ENCODE measurements at places on chromosomes 7 and 10.

DNA sequence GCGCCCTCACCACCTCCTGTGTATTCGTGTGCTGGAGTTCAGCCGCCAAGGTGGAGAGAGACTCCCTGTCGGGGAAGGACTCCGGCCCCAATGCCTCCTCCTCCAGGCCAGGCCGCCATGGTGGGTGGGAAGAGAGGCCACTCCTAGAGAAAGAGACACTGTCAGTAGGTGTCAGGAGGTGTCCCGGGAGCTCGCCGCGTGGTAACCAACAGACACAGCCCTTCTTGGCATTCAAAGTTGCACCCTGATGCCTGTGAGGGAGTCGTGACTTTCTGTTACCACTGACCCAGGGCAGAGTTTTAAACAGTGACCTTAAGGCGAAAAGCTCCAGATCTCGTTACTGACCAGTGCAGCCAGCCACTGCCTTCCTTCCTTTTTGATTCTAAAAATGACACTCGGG lies 155.2 kb downstream of the CUX1 start:
- no peak for DNase-seq

DNA sequence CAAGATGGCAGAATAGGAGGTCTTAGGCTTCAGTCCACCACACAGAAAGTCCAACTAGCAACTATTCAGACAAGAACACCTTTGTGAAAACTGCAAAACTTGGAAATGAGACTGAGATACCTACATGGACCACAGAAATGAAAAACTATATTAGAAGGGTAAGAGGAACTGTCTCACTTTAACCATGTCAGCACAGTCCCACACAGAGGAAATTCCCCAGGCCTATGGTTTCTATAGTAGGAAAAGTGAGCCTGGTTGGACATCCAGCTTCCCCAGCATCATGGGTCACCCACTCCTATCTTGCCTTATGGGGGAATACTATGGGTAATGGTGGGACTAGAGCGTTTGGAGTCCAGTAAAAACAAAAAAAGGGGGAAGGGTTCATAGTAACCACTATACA lies 38.8 kb upstream of the CDK6 start:
- no peak for DNase-seq

GRCh38 chr7:28984217-28984616 lies 26.1 kb upstream of the TRIL start:
- no peak for DNase-seq

- DNase-seq: no peak
Measured at GRCh38 chr7:54559401-54559800, 17.2 kb downstream of the VSTM2A start.

DNA sequence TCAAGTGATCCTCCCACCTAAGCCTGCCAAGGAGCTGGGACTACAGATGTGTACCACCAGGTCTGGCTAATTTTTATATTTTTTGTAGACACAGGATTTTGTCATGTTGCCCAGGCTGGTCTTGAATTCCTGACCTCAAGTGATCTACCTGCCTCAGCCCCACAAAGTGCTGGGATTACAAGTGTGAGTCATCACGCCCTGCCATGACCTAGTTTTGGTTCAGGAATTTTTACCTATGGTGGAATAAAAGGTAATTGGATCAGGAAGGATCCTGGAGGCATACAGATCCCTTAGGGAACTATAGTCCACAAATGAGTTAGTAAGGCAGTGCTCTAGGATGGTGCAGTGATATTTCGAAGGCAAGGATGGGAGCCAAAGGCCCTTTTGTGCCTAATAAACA lies 717.9 kb downstream of the PHTF2 start:
- DNase-seq: no peak

GRCh38 chr10:81843042-81843441 lies 32.0 kb upstream of the NRG3 start:
- no peak for DNase-seq

DNA sequence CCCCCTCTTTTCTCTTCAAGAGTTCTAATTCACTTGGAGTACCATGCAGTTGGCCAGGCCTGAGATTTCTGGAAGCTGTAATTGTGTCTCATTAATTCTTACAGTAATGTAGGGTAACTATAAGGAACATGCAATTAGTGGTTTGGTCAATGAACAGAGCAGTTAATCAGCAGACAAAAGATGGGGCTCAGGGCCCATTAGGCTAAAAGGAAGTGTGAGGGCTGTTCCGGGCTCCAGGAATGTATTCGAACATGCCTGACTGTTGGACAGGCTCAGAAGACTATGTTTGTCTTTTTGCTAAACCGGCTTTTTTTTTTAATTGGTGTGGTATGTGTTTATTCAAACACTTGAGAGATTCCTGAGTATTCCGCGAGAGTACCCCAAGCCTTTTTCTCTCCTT lies 42.5 kb upstream of the FZD8 start:
- DNase-seq: no peak

GRCh38 chr10:19702215-19702614 lies 114.0 kb upstream of the PLXDC2 start:
- DNase-seq: no peak

GRCh38 chr7:8105449-8106095 lies 137.0 kb downstream of the GLCCI1 start:
- no peak for DNase-seq

DNA sequence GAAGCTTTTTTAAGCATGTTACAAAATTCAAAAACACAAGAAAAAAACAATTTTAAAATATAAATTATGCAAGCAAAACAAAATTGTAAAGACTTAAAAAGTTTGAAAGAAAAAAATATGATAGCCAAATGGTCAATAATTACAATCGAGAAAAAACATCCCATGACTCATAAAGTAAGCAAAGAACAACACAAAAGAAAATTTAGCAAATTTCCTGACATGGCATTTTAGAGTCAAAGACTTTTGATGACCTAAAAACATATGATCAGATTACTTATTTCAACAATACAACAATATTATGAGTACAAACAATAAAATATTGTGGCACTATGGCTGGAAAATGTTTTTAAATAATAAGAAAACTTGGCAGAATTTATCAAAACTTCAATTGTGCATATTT lies 312.1 kb upstream of the MEOX2 start:
- no peak for DNase-seq

- no peak for DNase-seq
Measured at GRCh38 chr10:117186832-117187615, 10.3 kb upstream of the KCNK18 start.

- DNase-seq: no peak
Measured at GRCh38 chr10:11154333-11154732, 136.7 kb downstream of the CELF2 start.

DNA sequence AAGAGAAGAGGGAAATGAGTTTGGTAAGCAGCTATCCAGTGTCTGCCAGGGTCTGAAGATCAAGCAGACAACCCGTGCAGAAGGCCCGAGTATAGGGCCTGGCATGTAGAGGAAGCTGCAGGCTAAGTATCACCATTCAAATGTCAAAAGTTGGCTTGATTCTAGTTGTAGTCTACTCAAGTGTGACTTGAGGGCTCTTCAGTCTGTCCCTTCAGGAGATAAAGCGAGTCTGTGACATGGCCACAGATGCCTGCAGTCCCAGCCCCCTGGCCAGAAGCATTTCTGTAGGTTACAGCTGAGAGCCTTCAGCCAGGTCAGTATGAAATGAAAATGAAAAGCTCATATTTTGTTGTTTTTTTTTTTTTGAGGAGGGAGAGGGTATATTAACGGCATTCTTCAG lies 97.8 kb upstream of the EEPD1 start:
- DNase-seq: no peak

DNA sequence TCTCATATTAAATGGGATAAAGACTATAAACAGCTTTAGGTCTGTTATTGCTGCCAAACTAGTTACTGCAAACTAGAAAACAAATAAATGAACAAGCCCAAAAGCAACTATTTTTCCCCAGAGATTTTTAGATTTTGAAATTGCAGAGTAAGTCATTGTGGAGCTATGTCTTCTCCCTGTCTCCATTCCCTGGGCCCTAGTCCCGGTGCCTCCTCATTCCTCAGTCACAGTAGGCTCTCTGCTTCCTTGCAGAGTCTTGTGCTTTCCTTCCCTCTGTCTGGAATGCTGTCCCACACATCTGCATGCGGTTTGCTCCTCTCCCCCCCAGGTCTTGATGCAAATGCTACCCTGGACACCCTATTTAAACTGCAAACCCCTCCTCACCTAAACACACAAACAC lies 4.0 kb downstream of the PNLIPRP3 start:
- DNase-seq: no peak

GRCh38 chr10:16381083-16381482 lies 55.7 kb upstream of the PTER start:
- DNase-seq: no peak

DNA sequence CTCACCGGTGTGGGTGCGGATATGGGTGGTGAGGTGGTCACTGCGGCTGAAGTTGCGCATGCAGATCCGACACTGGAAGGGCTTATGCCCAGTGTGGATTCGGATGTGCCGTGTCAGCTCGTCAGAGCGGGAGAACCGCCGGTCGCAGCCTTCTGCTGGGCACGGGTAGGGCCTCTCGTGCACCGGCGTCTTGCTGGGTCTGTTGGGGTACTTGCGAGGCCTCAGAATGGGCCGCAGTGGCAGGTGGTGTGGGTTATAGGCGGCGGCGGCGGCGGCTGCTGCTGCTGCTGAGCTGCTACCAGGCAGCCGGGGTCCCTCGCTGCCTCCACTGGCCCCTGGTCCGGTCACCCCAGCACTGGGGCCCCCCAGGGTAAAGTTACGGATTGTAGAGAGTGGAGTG lies 2.7 kb downstream of the EGR2 start:
- no peak for DNase-seq

DNA sequence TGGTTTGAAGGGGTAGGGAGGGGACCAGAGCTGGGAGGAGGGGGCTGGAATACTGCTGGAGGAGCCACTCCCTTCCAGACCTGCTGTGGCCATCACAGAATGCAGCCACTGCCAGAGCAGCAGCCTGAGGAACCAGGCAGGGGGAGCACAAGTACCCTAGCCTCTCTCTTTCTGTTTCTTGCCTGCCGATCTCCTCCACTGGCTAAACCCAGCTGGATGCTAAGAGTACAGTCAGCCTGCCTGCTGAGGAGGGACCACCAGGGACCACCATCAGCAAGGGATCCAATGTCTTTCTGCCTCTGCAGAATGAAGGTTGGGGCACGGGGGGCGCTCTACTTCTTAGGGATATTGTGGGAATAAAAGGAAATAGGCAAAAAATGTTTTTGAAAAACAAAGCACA lies 4.7 kb downstream of the BLVRA start:
- no peak for DNase-seq

DNA sequence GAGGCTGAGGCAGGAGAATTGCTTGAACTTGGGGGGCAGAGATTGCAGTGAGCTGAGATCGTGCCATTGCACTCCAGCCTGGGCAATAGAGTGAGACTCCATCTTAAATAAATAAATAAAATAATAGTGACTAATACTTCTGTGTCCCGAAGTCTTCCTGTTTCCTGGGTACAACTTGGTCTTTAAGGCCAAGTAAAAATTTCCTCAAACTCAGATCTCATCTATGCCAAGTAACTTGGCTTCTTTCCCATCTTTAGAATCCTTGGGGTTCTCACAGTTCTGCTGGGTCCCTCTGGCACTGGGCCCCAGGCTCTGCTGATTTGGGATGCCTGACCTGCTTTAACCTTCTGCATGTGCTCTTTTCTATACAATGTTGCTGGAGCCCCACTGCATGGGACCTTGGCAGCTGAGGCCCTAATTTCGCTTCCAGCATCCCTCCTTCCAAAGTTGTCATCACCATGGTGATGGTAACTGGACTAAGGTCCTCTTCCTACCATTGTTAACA lies 22.7 kb upstream of the AKR1B10 start:
- no peak for DNase-seq

DNA sequence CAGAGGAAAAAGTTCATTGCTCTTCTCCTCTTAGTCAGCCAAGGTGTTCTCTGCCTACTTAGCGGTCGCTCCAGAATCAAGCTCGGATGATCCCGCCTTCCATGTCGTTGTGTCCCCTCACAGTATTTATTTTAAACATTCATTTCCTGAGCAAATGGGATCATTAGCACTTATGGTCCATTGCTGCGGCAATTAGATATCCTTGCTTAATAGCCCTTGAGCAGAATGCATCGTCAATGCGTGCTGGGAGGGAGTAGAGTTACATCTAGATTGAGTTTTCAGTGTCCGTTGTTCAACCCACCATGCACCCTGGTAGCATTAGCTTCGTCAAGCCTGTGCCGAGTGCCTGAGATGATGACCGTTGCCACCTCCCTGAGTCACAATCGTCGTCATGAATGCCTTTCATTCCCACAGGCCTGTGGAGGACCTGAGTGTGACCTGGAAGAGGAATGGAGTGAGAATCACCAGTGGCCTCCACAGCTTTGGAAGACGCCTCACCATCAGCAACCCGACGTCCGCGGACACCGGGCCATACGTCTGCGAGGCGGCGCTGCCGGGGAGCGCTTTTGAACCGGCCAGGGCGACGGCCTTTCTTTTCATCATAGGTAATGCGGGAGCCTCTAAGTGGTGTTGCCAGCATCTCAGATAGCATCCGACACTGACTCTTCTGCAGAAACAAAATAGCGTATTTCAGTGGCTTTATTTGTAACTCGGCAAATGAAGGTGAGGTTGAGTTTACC lies 650.4 kb downstream of the SDK1 start:
- no peak for DNase-seq

- DNase-seq: no peak
Measured at GRCh38 chr7:16934722-16935340, 53.0 kb upstream of the AGR3 start.

- DNase-seq: no peak
Measured at GRCh38 chr10:71178880-71179279, 33.5 kb upstream of the UNC5B start.

- no peak for DNase-seq
Measured at GRCh38 chr7:95847061-95847460, 74.7 kb downstream of the DYNC1I1 start.

DNA sequence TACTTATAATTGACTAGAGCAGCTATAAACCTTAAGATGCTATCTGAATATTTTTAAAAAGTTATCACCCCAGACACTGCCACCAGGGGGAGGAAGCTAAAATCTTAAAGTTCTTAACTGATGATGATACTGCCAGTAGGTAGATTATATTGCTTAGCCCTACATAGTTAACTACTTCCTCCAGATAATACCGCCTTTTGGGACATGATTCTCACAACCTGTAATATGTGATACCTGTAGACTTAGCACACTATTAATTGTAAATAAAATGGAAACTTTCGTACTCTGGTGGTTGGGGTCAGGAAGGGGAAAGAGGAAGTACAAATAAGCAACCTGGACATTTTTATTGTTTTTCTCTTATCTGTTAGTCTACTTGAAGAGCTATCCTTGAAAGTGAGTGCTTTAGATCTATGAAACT lies 268.9 kb downstream of the ADK start:
- peak; percentile 11 for DNase-seq

GRCh38 chr10:97876402-97876801 lies 26.8 kb downstream of the GOLGA7B start:
- no peak for DNase-seq

Measured in stimulated activated CD4-positive, alpha-beta T cell treated with anti-CD3 and anti-CD28 coated beads, TNF-alpha, amount 100 ng/mL, for 48 hours (primary cell).